Motor neuron (in vitro differentiated cells): ENCODE measurements at places on chromosomes 7 and 10. TPM values are rescaled to one million over a fixed set of nuclear protein-coding genes. Genes with fewer than 3 reads are reported as not detected.

DNA sequence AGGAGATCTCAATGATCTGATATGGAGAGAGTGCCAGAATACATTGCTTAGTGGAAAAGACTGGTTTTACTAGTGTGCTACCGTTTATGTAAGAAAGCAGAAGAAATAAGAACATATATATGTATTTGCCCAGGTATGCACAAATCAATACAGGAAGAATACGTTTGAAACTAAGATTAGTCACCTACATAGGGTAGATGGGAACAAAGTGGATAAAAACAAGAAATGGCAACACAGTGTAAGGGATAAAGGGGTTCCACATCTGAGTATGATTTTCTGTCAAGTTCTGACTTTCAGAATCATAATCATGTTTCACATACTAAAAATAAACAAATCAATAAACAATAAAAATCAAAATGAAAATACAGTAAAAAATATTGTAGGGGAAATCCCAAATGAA lies 148.6 kb upstream of the NAMPT start:
- no peak for ATAC-seq

GRCh38 chr10:5615316-5615715 lies 51.1 kb downstream of the ASB13 start:
- peak; percentile 71 for ATAC-seq

- ATAC-seq, result no peak
These were observed 893.4 kb downstream of the XPNPEP1 start for GRCh38 chr10:109029870-109030269.

- peak; percentile 23 for ATAC-seq
These were observed 488 bp downstream of the EIF4H start for GRCh38 chr7:74174606-74175082.

ZPBP gene
- not detected in 2 replicates for total RNA-seq

- no peak for ATAC-seq
These were observed 24.6 kb downstream of the JAZF1 start for GRCh38 chr7:28155964-28156363.
